ENCODE measurements at places on chromosomes 2 and 18.

- no peak for DNase-seq
These were observed 3.1 kb downstream of the CXCR2 start for GRCh38 chr2:218128781-218129457.

- DNase-seq, result no peak
These were observed 670.2 kb upstream of the ZEB2 start for GRCh38 chr2:145190031-145190703.

GRCh38 chr2:119011162-119011909 is 69.3 kb downstream of the MARCO start:
- DNase-seq, result peak; percentile 22

GRCh38 chr2:192414794-192415193 is 220.1 kb upstream of the TMEFF2 start:
- no peak for DNase-seq

- no peak for DNase-seq
These were observed 88.0 kb downstream of the KYNU start for GRCh38 chr2:142965443-142965842.

DNA sequence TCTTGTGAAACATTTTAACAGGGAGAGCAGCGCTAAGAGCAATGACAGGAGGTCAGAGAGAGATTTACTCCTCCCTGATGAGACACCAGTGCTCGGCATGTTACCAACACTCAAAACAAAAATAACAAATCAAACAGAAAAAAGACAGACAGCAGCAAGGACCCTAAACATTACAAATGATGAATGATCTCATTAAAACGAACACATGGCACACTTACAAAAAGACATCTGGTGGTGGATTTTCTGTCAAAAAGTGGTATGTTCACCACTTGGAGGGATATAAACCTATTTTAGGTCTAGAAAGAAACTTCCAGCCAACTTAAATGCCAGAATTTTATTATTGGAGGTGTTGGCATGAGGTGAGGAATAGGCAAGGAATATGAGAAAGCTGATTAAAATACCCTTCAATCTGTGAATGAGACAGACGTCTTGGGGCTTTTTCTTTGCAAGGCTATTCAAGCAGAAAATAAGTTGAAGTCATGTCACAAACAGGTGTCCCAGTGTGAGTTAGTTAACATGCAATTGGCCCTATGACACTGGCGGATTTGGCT is 112.8 kb downstream of the PRELID3A start:
- DNase-seq, result no peak

DNA sequence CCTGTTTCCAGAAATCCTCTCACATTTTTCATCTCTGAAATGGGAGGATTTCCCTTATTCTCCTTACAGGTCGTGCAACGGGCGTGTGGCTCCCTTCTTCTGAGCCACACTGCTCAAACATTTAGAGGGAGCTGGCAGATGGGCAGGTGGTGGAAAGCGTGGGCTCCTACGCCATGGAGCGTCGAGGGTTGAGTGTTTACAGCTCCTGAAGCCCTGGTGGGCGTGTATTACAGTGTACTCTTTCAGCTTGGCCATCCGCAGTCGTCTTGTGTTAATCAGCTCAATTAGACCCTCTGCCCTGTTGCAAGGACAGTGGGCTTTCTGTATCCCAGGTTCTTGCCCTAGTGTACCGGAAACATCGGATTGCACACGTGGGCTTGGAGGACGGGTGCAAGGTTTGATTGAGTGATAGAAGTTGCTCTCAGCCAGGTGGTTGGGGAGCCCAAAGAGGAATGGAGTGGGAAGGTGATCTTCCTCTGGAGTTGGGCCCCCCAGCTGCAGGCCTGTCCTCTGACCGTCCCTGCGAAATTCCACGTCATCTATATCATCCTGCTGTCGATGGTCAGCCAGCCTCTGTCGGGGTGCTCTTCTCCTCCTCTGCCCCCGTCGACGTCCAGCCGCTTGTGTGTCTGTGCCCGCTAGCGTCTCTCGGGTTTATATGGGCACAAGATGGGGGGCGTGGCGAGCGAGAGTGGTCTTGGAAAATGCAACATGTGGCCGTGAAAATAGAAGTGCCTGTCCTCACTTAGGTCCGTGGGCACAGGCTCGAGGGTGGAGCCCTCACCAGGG is 120.3 kb upstream of the DSEL start:
- DNase-seq, result no peak

DNA sequence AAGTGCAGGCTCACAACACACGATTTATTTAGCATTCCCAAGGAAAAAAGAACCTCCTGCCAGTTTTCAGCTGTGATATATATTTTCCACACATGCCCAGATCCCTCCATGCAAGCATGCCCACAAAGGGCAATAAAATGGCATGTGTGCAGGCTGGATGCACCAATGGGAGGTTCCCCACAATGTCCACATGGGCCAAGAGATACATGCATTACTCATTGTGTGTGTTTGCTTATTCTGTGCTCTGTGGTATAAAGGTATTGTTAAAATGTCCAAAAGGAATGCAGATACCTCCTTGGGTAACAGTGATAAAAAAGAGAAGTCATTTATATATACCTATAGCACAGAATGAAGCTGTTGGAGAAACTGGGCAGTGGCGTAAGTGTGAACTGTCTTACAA is 207.4 kb downstream of the FHOD3 start:
- DNase-seq, result no peak

DNA sequence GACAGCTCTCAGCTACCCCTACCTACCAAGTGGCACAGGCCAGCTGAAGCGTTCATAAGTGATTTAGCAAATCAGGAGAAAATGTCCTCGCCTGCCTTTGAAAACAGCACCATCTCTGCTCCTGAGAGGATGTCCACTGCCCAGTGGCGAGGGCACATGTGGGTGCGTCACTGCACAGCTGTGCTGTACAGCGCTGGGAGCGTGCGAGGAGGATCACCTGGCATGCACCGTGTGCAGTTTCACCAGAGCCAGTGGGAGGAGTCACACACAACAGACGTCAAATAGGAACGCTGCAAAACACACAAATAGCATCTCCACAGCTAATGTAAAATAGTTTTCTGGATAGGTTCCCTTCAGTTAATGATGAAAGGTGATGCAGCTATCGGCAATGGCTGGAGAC is 154.1 kb downstream of the HDAC4 start:
- no peak for DNase-seq

DNA sequence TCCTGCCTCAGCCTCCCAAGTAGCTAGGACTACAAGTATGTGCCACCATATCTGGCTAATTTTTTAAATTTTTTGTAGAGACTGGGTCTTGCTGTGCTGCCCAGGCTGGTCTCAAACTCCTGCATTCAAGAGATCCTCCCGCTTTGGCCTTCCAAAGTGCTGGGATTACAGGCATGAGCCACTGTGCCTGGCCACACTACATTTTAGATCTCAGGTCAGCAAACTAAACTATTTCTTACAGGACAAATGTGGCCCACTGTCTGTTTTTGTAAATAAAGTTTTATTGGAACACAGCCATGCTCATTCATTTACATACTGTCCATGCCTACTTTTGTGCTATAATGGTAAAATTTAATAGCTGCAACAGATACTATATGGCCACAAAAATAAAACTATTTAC is 17.8 kb downstream of the INO80D start:
- no peak for DNase-seq

GRCh38 chr2:196873511-196873910 is 53.0 kb downstream of the PGAP1 start:
- no peak for DNase-seq

GRCh38 chr2:42386682-42387081 is 25.7 kb upstream of the COX7A2L start:
- DNase-seq, result no peak

GRCh38 chr2:20868377-20868776 is 45.5 kb upstream of the LDAH start:
- DNase-seq, result no peak

DNA sequence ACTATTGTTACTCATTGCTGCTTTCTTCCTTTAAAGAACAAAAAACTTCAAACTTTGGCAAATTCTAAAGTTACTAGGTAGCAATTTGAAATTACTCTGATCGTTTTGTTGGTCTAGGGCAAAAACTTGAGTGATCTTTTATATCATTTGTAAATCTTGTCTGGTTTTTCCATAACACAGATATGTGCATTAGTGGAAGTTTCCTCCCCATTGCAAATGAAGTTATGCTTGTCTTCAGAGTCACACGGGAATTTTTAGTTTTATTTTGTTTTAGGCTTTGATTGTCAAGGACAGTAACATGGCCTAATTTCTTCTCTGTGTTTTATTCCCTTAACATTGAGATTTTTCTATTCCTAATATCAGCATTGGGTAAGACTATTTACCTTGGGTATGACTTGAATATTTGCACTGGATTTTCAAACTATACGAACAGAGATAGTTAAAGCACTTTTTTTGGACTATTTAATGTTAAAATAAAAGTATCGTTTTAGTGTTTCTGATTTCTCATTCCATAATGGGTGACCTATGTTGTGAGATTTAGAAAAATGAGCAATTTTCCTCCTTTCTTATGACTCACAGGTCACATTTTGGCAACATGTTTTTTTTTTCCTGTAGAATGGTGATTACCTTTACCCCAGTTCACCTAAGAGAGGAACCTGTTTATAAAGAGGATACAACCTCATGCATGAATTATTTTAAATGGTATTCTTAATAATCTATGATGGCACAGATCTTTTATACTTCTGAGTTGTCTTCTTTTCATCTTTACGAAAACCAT is 65.0 kb downstream of the BABAM2 start:
- DNase-seq, result no peak

DNA sequence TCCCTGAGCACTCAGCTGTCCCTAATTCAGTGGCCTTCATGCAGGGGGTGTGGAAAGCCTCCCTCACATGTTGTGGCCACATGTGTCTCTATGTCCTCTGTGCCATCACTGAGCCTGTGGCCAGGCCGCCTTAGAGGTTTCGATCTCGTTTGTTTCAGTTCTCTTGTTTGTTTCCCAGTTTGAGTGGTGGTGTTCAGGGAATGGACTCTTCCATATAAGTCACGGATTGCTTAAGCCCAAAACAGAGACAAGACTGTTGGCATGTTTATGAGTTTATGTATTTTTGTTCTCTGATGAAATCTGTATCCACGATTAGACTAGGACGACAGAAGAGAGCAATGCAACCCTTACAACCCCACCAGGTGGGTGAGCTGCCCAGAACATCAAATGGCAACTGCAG is 134.5 kb downstream of the CCBE1 start:
- no peak for DNase-seq

DNA sequence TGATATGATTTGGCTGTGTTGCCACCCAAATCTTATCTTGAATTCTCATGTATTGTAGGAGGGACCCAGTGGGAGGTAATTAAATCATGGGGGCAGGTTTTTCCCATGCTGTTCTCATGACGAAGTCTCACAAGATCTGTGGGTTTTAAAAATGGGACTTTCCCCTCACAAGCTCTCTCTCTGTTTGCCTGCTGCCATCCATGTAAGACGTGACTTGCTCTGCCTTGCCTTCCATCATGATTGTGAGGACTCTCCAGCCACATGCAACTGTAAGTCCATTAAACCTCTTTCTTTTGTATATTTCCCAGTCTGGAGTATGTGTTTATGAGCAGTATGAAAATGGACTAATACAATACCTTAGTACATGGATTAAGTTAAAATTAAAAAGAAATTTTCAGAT is 1094.7 kb upstream of the SLC39A10 start:
- DNase-seq, result no peak

DNA sequence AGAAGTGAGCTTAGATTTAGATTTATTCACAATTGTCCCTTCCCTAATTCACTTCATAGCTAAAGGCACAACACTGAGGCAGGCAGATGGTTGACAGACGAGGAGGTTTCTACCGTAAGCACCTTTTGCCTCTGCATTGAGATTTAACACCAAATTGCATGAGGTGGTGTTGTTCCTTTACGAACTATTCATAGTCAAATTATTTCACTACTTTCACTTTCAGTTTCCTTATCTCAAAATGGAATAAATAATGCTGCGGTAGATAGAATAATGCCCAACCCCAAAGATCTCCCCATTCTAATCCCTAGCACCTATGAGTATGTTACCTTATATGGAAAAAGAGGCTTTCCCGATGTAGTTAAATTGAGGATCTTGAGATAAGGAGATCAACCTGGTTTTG is 58.9 kb upstream of the LINC00305 start:
- no peak for DNase-seq

DNA sequence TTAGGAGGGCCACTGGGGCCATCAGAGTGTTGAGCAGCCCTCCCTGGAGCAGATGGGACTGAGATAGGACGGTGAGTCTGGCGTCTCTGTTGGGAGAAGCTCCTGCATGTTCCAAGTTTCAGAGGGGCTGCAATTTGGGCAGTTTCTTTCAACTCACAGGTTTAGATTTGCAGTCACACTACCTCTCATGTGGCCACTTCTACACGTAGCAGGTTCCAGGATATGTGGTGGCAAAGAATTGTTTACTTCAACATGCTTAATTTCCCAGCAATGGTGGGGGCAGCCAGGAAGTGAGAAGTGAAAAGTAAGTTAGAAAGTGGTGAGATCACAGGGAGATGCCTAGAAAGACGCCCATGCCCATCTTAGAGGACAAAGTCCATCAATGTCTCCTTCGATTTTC is 9.3 kb downstream of the NCK2 start:
- DNase-seq, result no peak

GRCh38 chr2:114461116-114461515 is 18.7 kb downstream of the DPP10 start:
- DNase-seq, result no peak

GRCh38 chr2:231364961-231365810 is 30.3 kb upstream of the B3GNT7 start:
- no peak for DNase-seq

DNA sequence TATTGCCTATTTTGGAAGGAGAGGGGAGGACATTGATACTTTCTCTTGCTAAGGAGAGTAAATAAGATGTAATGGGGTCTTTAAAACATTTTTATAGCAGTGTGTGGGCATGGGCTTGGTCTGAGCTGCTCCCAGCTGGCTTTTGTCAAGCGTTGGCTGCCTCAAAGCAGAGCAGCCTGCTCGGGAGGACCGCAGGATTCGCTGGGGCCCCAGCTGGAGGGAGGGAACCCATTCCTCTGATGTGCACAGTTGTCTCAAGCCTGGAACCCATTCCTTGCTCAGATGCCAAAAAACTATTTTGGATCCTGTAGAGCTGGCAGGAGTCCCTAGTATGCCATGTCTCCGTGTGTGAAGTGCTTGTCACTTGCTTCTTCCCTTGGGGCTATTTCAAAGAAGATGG is 59.4 kb upstream of the RMDN2 start:
- DNase-seq, result no peak

- DNase-seq, result no peak
These were observed 225.1 kb downstream of the TFCP2L1 start for GRCh38 chr2:121059651-121060649.

GRCh38 chr2:44975571-44976450 is 33.4 kb downstream of the SIX2 start:
- no peak for DNase-seq

- no peak for DNase-seq
These were observed 914.2 kb downstream of the TSN start for GRCh38 chr2:122669627-122670026.

GRCh38 chr2:160022162-160022561 is 40.3 kb downstream of the PLA2R1 start:
- DNase-seq, result no peak

DNA sequence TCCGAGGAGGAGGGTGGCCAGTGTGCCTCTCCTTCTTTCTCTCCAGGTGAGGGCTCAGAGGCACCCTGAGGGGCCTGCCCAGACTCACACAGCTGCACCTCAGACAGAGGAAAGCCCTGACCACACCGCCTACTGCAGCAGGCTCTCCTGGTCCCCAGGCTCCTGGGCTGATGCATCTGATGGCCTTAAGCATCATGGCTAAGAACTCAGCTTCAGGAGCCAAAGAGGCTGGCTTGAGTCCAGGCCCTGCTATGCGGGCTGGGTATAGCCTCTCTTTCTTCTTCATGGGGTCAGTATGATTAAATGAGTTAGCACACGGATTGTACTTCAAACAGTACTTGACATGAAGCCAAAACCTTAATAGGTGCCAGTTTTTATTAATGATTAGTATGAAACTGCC is 89.6 kb downstream of the TGFA start:
- DNase-seq, result no peak

All from NCI-H1092 (cell line).